Esophagus squamous epithelium (tissue), 5 donors: ENCODE measurements at places on chromosomes 4 and X. TPM values are rescaled to one million over a fixed set of nuclear protein-coding genes. Genes with fewer than 3 reads are reported as not detected.

The KIAA1210 gene
- not detected for total RNA-seq

The FMR1NB gene
- not detected for total RNA-seq

The XAGE2 gene
- not detected for total RNA-seq

The SSX4 gene
- total RNA-seq, result not detected

The TMEM192 gene
- 11.3 TPM for total RNA-seq

The NDNF gene
- 1.0 TPM for total RNA-seq

DNA sequence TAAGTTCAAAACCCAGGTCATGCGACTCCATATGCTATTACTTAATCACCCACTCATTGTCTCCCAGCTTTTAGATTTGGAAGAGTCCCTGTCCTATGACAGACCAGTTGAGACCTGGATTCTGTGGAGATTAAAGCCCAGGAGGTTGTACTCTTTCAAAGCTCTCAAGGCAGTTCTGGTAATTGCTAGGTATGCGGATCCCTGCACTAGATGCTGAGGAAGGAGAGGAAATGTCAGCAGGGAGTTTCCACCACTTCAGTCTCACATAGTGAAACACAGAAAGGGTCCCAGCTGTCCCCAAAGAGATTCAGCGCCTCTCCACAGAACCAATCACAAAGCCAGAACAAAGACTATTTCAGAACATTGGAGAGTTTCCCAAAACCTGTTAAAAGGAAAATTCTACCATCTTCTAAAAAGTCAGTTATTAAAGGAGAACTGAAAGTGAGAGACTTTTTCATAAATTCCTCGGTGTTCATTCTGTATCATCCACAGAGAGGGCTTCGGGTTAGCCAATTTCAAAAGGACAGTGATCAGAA, 53.4 kb downstream of the IRF2 start:
- DNase-seq, result no peak

DNA sequence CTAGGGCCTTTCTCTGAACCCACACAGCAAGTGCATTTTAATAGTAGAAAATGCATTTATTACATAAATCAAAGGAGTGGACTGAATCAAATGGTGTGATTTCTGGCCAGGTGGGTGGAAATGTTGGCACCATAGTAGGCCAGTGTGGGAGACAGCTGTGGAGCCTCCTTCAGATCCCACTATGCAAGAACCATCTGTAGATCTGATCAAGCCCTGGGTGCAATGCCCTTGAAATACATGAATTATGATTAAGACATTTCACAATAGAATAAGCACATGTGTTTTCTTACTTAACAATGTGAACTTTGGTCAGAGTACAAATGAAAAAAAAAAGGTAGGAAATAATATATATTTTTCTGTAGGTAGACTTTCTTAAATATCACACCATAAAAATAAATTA, 204.3 kb downstream of the PCDH7 start:
- DNase-seq, result no peak

DNA sequence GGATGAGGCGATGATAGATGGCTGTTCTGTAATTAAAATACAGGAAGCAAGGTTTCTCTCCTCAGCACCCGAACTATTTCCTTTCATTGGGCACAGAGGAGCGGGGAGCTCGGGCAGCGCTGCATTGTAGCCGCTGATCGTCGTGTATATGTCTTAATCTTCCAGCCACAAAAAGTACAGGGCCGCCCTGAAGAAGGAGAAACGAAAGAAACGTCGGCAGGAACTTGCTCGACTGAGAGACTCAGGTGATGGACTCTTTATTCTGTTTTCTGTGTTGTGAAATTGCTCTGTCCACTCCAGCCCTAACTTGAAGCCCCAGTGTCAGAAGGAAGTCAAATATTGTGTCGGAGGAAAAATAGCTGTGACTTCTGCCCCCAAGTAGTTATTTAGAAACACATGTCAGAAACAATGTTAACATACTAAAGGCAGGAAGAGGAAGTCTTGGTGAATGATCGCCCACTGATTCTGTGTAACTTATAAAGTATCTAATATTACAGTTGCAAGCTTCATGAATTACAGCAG, 546 bp downstream of the ZRSR2 start:
- DNase-seq, result no peak

GRCh38 chrX:131058136-131058868, at the start of gene ARHGAP36:
TSS of gene ARHGAP36 (plus strand) at chrX:131058346. CDS start at chrX:131081666, 23,320 bp downstream.
- no peak for DNase-seq

- no peak for DNase-seq
These were observed 72.9 kb downstream of the CLDN34 start for GRCh38 chrX:10039821-10040793.

- no peak for DNase-seq
These were observed 44.3 kb downstream of the IL21 start for GRCh38 chr4:122576261-122577188.

DNA sequence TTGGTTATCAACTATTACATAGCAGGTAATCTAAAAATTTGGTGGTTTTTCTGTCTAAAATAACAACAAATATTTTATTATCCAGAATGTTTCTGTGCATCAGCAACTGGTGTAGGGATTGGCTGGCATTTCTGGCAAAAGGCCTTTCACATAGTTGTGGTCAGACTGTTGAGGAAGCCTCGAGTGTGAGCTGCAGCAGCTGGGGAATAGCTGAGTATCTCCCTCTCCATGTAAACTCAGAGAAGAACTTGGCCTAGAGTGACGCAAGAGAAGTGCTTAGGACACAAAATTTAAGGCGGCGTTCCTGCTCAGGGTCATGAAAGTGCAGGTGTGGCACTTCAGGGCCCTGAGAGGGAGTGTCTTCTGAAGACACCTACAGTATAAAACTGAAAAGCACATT, 558.9 kb downstream of the SPOCK3 start:
- no peak for DNase-seq

DNA sequence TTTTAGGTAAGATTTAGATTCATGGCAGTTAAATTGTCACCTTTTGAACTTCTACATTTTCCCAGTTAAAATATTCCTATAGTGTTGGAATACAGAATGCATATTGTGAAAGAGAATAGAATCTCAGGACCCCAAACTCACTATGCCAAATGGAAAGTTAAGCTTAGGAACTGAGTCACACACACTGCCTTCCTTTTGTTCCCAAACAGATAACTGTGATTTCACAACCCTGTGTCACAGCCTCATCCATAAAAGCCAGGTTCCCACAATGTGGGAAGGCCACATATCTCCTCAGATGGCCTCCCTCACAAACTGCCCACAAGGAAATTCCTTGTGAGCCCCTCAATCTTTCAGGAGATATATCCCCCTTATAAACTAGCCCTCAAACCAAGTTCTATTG, 94.7 kb upstream of the HPF1 start:
- DNase-seq, result no peak

DNA sequence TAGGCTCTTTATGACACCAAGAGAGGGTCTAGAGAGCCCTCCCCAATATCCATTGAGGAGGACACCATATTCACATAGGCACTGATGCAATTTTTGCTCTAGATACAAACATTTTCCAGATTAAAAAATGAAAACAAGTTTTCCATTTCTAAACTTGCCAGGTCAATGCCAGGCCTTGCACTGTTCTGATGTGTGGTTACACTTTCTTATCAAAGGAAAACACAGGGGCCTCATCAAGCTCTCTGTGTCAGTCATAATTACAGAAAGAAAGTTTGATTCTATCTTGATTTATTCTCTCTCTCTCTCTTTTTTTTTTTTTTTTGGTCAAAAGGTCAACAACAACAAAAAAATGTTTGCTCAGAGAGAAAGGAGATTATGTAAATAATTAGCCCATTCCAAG, 80.2 kb upstream of the ACSL4 start:
- no peak for DNase-seq

DNA sequence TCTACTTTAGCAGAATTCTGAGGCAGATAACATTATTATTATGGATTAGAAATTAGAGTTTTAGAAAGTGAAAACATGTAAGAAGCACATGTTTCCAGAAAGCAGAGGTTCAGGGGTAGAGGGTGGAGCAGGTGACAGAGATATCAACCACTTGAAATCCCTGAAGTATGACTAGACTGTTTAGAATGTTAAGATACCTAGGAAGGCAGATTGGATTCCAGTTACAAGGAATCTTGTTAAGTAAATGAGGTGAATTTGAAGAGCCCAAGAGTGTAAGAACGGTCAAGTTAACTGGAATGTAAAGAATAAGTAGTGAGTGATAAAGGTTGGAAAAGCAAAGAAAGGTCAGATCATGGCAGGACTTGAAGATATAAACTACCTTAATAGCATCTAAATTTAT, 37.6 kb downstream of the ARSJ start:
- DNase-seq, result no peak

GRCh38 chr4:15031993-15032675, 29.9 kb downstream of the CPEB2 start:
- DNase-seq, result no peak

GRCh38 chrX:110317061-110317819, 645 bp downstream of the AMMECR1 start:
- no peak for DNase-seq

DNA sequence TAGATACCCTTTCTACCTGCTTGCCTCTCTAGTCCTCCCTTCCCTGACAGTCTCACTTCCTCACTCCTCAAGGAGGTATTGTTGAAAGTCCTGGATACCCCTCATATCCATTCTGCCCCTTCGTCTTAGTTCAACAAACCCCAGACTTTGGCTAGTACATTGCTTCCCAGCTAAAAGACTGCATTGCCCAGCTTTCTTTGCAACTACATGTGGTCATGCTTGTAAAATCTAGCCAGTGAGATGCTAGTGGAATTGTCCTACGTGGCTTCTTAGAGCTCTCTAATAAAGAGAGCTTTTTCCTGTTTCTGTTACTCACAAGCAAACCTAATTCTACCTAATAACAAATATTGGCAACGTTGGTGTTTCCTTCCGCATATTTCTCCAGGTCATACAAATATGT, 237.9 kb upstream of the PSAPL1 start:
- no peak for DNase-seq

DNA sequence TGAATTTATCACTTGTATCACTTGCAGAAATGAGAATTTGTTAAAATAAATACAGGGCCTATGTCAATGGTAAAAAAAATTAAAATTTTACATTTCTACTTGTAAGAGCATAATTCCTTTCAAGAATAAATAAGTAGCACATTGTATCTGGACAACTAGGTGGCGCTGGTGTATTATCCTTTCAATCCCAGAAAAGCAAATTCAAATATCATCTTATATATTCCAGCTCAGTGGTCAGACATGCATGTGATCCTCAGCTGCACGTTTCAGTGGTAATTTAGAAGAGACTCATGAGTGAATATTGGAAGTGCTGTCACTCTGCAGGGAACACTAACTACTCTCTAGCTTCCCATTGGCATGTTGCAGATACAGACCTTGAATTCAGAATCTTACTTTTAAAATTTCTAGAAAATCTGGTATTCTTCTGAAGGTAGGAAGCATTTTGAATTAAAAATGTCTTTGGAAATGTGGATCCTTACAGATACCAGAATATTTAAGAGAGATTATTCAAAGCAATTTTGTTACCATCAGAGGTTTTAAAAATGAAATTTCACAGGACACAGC, 1414.7 kb upstream of the TENM3 start:
- no peak for DNase-seq

- DNase-seq, result no peak
These were observed 59.5 kb upstream of the TMEM150C start for GRCh38 chr4:82621251-82621650.
